Fibroblast of the aortic adventitia (primary cell): ENCODE measurements at places on chromosomes 11 and 22. TPM values are rescaled to one million over a fixed set of nuclear protein-coding genes. Genes with fewer than 3 reads are reported as not detected.

Gene MMP26
- total RNA-seq, result not detected in 2 replicates

Gene PNPLA3
- total RNA-seq, result 2.9 and 4.5 TPM in 2 replicates

Gene NRXN2
- total RNA-seq, result 3.3 and 3.4 TPM in 2 replicates

Gene SAA1
- not detected in 2 replicates for total RNA-seq

Gene TIMP3
- 153 and 329 TPM in 2 replicates for total RNA-seq

Gene OR51T1
- total RNA-seq, result not detected in 2 replicates

Gene PRDX5
- total RNA-seq, result 257 and 510 TPM in 2 replicates

Gene CARD16
- 5.3 and 11.5 TPM in 2 replicates for total RNA-seq

Gene KRTAP5-1
- not detected in 2 replicates for total RNA-seq

Gene KCNK7
- total RNA-seq, result 0.09 and 0.65 TPM in 2 replicates

Gene WNT11
- 1.2 TPM in 1 of 2 replicates, not detected in the other for total RNA-seq

Gene RIC3
- not detected in 2 replicates for total RNA-seq
